ENCODE measurements at places on chromosomes 13 and 19.

- no peak for DNase-seq
These were observed 19.9 kb upstream of the GDF15 start for GRCh38 chr19:18366021-18366435.

- no peak for DNase-seq
These were observed 12.9 kb upstream of the SLC25A41 start for GRCh38 chr19:6446452-6446851.

- DNase-seq: no peak
These were observed 40.9 kb upstream of the VSTM2B start for GRCh38 chr19:29484876-29485275.

- no peak for DNase-seq
These were observed 15.2 kb downstream of the PHLDB3 start for GRCh38 chr19:43489310-43489709.

- no peak for DNase-seq
These were observed 11.5 kb upstream of the OXGR1 start for GRCh38 chr13:97005625-97006262.

GRCh38 chr13:92390217-92390616, 836.4 kb upstream of the GPC6 start:
- DNase-seq: no peak

DNA sequence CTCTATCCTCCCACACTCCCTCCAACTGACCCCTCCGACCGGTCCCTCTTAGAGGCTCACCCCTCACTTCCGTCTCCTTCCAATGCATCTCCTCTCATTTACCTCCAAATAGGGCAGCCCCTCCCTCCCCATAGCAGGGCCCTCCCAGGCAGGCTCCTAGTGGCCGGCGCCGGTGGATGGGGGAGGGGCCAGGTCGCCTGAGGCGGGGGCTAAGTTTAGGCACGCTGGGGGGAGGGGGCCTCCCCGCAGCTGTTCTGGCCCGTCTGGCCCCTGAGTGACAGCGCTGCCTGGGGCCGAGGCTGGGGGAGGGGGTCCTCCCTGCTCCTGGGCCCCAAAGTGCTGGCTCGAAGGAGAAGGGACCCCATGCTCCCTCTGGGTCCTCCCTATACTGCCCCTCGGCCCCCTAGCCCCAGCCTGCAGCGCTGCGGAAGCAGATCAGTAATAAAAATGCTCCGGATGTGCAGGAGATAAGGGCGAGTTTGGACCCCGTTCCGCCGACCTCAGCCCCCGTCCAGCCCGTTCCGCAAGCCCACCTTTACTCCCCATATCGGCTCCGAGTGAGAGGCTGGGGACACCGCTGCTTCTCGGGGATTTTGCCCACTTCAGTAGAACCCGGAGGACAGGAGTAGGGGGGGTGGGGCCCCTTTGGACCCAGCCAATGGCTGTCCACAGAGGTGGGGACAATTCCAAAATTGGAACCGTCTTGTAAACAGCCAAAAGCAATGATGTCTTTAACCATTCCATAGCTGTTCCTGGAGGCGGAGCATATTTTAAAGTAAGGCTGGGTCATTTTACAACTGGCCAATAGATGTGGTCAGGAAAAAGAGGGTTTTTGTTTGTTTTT, 4.0 kb downstream of the RTN2 start:
- DNase-seq: peak; percentile 88

GRCh38 chr13:73656863-73657262, 477.3 kb downstream of the KLF12 start:
- DNase-seq: no peak

- no peak for DNase-seq
These were observed 8.6 kb downstream of the EPN1 start for GRCh38 chr19:55683449-55684261.

DNA sequence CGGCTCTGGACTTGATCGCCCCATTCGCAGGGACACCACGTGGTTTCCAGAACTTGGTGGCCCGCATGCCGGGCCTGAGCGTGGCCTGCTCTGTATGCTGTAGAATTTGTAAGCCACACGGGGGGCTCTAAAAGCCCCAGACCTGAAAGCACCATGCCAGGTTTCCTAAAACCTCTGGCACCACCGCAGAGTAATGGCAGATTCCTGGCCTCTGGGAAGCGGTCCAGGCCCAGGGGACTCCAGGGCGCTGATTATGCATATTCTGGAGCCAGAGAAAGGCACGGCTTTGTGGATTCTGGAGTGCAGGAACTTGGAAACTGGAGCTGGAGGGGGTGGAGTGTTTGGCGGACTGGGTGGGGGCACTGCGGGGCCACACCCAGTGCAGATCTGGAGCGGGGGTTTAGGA, 3.7 kb downstream of the FTL start:
- DNase-seq: no peak

- no peak for DNase-seq
These were observed 3.5 kb downstream of the CCDC169 start for GRCh38 chr13:36294096-36294495.

DNA sequence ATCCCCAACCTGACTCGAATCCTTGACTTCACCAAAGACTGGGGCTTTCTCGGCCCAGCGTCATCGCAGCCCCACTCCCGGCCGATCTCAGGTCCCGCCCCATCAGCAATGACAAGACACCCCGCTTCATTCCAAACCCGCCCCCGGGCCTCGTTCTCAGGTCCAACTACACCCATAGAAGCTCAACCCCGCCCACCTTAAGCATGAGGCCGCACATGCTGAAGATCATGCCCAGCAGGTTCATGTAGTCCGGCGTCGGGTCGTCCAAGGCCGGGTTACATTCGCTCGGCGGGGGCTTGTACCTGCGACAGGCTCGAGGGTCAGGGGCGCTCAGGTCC, 2.3 kb downstream of the WDR83 start:
- DNase-seq: no peak

DNA sequence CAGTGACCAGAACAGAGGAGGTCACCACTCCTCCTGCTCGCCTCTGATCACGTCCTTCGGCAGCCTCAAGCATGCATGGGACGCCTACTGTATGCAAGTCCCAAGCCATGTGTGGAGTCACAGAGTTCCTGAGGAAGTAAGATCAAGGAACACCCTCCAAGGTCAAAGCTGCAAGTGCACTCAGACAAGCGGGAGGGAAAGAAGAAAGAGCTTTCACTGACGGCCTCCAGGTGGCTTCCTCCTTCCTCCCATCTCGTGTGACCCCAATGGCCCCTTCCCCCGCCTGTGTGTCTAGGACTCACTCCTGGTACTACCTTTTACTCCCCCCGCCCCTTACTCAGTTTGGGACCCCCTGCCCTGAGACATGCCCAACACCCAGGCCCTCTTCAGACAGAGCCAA, 6.1 kb downstream of the HAUS8 start:
- DNase-seq: no peak

GRCh38 chr13:36445891-36446351, 13.6 kb downstream of the CCNA1 start:
- no peak for DNase-seq

- DNase-seq: no peak
These were observed 507 bp downstream of the COL4A1 start for GRCh38 chr13:110306340-110306959.

DNA sequence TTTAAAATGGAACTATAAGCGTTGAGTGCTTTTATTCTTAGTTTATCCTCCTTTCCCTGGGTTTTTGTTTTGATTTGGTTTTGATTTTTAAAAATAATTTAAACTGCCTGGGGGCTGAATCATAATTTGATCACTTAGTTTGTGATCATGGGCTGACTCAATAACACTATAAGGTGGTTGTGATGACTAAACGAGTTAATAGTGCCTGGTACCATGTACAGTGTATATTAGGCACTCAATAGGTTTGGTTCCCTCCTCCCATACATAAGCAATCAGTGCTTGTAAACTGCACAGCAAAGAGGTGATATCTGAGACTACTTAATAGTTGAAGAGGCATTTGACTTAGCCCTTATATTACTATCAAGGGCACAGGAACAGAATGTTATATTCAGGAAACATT, 200.9 kb upstream of the RFC3 start:
- no peak for DNase-seq

GRCh38 chr13:61874970-61875579, 459.4 kb upstream of the PCDH20 start:
- DNase-seq: no peak

GRCh38 chr19:1577090-1577928, 9.2 kb upstream of the MEX3D start:
- no peak for DNase-seq

DNA sequence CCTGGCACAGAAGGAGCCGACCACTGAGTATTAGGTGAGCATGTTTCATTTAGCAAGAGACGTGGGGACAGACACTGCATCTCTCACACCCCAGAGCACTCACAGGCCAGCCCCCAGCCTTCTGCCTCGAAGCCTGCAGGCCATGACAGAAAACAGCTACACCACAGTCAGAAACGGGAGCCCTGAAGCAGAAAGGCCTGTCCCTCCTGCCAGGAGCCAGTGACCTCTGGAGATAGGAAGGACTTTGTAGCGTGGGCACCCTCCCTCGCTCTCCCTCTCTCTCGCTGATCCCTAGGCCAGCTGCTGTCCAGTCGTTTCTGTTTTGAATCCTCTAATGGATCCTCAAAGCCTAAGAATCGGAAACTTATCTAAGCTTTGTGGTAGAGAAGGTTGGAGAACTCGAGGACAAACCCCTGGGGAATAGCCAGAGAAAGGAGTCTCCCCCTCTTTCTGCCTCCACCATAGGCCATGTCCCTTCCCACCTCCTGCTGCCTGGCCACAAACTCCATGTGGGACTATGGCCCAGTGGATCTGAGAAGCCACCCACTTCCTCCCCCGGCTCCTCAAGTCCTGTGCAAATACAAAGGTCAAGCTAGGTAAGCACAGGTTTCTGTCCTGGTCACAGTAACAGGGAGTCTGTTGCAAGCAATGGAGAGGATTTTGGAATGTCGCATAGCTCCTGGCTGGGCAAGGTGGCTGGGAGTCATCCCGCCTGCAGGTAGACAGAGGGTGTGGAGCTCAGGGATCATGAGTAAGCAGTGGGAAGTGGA, 95.1 kb downstream of the NUFIP1 start:
- no peak for DNase-seq

GRCh38 chr19:662207-662961, 630 bp downstream of the RNF126 start:
- DNase-seq: peak; percentile 30

- no peak for DNase-seq
These were observed 749 bp upstream of the PAN3 start for GRCh38 chr13:28137596-28137995.

- no peak for DNase-seq
These were observed at the start of gene F7 for GRCh38 chr13:113105032-113105920. TSS of gene F7 (plus strand) at chr13:113105791. CDS start at chr13:113105842, 51 bp downstream.

GRCh38 chr13:40604135-40604534, 62.3 kb downstream of the FOXO1 start:
- no peak for DNase-seq

DNA sequence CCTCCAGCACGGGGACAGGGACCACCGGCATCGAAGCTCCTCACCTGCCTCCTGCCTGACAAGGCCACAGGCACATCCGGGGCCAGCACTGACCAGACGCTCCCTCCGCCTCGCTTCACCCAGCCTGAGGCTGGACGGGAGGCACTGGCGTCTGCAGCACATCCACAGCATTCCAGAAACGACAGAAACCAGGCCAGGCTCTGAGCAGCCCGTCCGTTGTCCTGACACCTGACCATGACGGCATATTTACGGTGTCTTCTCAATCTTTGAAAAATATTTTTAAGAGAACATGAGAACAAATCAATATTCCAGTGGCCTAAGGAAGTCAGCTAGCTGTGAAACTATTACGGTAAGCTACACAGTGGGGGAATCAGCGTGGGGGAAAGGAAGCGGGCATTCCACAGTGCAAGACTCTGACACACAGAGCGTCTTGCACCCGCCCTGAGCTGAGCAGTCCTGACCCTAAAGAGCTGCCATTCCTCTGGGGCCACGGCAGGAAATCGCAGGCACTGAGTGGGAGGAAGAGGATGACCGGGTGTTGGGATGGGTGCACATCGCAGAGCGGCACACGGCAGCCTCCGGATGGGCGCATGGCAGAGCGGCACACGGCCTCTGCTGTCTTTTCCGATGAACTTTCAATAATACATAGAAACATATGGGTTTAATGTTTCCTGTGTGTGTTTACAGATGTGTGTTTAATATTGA, 26.8 kb downstream of the RASA3 start:
- no peak for DNase-seq

GRCh38 chr13:42039457-42039945, 8.9 kb upstream of the DGKH start:
- DNase-seq: no peak

- no peak for DNase-seq
These were observed 62.1 kb downstream of the ERICH4 start for GRCh38 chr19:41505105-41505504.

DNA sequence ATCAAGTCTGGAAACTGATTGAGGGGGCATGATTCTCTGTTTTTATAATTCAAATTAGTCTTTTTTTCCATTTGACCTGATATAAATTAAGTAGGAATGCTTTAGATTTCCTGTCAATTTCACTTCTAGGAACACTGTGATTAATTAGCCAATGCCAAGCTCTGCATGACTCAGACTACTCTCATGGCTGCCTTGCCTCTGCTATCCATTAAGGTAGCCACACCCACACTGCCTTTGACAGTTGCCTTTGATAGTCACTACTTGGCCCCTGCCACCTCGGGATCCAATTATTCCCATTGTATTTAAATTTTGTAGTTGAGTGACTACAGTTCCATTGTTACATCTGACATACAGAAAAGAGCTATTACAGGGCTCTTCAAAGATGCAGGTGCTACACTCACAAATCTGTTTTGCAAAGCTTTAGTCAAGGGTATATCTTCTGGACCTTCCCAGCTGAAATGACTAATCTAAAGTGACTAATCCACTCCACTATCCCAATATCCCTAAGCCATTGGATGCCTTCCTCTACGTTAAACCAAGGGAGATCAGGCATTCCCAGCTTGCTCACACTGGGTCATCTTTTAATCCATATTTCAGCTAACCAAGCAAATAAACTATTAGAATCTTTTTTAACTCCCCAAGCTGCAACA, 1193.1 kb upstream of the MIR17HG start:
- no peak for DNase-seq

DNA sequence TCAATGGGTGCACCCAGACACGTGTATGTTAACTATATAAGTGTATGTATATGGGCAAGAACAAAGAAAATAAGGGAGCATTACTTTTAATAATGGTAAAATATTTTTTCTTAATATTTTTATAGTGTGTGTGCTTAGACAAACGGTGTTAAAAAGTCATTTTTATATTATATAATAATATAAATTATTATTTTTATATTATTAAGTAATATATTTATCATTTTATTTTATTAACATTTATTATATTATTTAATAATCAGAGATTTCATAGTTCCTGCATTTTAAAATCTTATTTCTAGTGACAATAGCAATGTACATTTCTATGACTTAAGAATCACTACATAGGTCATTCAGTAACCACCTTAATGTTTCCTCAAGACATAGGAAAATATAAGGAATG, 184.4 kb downstream of the SLITRK5 start:
- no peak for DNase-seq
